Stromal cell of bone marrow (primary cell): ENCODE measurements at places on chromosomes 1 and 21.

- no peak for DNase-seq
Measured at GRCh38 chr21:38495696-38496095, 2.6 kb downstream of the ERG start.

- no peak for DNase-seq
Measured at GRCh38 chr1:89042491-89042890, 19.8 kb upstream of the GBP3 start.

DNA sequence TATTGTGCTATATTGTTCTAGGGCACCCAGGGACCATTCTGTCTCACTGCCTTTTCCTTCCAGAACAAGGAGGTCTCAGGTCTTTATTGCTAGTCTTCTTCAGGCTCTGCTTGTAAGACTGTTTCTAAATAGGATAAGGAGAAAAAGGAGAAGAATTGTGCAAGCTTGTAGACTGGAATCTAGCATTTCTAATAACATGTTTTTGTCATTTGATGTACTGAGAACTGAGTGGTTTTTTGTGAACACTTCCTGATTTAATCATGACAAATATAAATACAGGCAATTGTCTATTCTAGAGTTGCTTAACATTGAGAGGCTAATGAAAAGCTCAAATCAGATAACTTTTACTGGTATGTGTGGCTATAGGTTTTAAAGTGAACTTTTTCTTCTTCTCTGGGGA is 77.6 kb downstream of the CLIC4 start:
- DNase-seq = no peak

DNA sequence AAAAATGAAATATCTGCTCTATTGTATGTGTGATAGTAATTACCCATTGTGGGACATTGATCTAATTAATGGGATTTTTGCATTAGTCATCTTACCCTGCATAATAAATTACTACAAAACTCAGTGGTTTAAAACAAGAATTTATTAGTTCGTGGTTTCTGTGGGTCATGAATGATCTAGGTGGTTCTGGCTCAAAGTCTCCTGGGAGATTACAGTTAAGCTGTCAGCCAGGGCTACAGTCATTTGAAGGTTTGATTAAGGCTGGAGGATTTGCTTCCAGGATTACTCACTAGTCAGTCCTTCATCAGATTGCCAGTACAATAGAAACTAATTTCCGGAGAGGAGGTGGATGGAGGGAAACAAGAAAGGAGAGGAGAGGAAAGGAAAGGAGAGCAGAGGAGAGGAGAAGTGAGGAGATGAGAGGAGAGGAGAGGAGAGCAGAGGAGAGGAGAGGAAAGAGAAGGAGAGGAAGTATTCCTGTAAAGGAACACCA is 60.4 kb upstream of the TNFSF4 start:
- DNase-seq = peak; percentile 53

DNA sequence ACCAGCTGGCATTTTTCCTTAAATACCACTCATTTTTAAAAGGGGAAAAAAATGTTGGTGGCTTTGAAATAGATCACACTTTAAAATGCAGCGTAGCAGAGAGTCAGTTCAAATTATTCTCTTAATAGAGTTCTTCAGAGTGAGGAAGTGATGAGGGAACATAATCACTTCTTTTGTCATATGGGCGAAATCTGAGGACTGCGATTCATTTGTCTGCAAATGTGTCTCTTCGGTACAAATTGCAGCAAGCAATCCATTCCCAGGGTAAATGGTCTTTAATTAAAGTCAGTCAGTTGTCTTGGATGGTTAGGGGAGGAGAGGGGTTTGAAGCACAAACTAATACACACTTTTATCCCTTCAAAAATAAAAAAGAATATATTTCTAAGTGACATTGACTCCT is 86.0 kb upstream of the SELENON start:
- DNase-seq = no peak

DNA sequence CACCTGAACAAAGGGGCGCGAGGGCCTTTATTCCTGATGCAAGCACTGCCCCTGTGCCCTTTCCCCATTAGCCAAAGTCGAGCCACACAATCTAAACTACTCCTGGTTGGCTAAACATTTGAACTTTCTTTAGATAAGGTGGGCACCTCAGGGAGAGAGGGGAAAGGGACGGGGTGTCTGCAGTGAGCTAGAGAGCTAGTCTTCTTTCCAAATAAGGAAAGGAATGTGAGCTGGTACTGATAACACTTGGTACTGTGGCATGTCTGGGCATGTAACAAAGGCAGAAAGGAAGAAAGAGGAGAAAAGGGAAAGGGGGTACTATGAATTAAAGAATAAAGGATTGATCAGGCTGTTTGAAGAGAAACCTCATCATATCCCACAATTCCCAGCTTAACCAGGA is 62.8 kb downstream of the OVGP1 start:
- DNase-seq = no peak

DNA sequence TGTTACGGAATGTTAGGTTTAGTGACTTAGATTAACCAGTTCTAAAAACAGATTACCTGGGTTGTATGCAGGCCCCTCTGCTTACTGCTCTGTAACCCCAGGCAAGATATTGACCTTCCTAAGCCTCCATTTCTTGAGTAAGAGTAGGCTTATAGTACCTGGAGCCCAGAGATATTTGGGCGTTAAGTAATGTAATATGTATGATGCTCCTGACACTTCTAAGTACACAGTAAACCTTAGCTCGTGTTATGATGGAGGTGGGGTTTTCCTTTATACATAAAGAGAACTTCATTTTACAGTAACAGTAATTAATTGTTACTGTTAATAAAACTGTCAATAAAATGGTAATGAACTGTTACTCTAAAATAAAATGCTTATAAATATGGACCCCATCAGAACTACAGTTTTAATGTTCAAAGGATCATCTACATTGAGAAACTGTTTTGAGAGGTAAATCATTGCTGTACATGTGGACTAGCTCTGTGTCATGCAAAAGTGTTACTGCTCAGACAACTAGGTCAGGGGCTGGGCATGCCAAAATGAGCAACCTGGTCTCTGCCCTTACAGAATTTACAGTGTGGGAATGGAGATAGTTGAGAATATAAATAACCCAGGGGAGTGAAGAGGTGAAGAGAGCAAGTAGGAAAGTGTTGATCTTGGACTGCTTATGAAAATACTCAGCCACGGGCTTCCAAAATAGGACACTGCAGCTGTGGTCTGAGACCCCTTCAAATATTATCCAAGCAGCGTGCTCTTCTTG is 26.6 kb downstream of the LRRC8C start:
- DNase-seq = no peak

- no peak for DNase-seq
Measured at GRCh38 chr1:185966471-185966870, 232.3 kb downstream of the HMCN1 start.

DNA sequence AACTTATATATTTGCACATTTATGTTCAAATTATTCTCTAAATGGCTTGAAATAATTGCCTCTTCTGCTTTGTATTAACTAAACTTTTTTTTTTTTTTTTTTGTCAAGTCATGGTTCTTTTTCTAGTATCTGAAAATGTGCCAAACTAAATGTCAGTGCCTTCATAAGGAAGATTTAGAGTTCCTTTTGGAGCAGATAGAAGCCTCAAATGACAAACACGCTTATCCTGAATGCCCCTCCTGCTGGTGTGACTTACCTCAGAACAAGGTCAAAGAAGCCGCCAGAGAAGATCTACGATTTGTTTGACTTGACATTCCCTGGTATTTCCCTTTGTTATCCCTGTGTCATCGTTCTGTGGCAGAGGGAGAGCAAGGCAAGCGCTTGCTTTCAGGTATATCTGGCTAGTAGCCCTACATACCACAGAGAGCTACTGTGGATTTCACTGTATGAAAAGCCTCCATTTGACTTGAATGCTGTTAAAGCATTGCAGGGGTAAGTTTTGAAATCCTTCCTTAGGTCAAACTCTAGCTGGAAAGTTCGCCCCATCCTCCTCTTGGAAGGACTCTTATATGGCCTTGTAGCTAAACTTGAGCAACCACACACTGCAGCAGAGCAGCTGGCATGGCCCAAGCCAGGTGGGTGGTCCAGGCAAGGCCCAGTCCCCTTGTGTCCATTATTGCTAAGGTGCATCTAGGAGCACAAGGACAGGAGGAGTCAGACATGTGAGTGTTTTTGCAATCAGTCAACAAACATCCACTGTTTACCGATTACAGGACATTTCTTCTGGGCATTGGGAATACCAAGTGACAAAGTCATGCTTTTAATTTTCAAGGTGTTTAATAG is 285.4 kb upstream of the USP25 start:
- DNase-seq = no peak

DNA sequence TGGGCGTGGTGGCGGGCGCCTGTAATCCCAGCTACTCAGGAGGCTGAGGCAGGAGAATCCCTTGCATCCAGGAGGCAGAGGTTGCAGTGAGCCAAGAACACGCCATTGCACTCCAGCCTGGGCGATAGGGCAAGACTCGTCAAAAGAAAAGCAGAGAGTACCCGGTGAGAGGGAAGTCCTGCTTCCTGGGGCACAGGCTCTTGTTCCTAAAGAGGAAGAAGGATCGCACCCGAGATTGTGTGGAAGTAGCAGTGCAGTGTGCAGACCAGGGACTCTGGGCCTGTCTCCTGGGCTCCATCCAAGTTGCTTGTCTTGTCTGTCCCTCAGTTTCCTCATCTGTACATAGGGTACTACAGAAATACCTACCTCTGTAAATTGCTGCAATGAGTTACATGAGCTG is 29.6 kb downstream of the NBPF3 start:
- DNase-seq = no peak

GRCh38 chr1:30476476-30476875 is 246.9 kb downstream of the MATN1 start:
- DNase-seq = no peak

GRCh38 chr1:1989102-1989542 is 14.5 kb downstream of the CFAP74 start:
- DNase-seq = no peak

GRCh38 chr1:89938171-89939055 is 56.5 kb upstream of the ZNF326 start:
- no peak for DNase-seq

- peak; percentile 47 for DNase-seq
Measured at GRCh38 chr1:116498789-116499628, 71.8 kb downstream of the CD58 start.

GRCh38 chr1:153633161-153633753 is 609 bp upstream of the CHTOP start:
- DNase-seq = no peak

DNA sequence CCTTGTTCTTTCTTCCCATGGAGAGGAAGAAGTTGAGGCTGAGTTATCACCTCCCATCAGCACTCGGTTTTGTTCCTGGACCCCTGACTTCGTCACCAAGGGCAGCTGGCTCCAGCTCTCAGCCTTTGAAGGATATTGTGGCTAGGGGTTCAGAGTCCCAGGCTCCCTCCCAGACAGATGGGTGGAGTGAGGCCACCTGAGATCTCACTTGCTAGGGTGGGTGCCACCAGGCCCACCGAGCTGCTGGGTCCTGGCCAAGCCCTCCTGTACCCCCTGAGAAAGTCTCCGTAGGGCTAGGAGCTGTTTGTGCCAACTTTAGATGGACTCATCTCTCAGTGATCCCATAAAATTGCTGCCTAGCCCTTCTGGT is 6.9 kb downstream of the MX2 start:
- no peak for DNase-seq

DNA sequence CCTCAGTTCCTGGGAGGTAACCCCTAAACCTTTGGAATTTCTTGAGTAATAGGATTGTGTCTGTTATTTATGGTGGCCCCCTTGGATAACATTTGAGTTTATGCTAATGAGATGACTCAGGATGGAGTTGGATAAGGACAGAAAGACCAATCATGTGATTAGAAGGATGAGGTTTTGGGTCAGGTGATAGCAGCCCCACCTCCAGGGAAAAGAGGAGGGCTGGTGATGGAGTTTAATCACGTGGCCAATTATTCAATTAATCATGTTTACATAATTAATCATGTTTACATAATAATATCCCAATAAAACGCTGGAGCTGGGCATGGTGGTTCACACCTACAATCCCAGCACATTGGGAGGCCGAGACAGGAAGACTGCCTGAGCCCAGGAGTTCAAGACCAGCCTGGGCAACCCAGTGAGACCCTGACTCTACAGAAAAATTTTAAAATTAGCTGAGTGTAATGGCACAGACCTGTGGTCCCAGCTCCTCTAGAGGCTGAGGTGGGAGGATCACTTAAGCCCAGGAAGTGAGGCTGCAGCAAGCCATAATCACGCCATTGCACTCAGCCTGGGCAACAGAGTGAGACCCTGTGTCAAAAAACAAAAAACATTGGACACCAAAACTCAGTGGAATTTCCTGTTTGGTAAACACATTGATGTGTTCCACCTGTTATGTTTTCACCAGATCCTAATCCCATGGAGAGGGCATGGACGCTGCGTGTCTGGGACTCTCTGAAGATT is 73.3 kb downstream of the NUP210L start:
- no peak for DNase-seq

- no peak for DNase-seq
Measured at GRCh38 chr1:15151871-15152270, 1.7 kb upstream of the TMEM51 start.

- DNase-seq = no peak
Measured at GRCh38 chr1:66367369-66367768, 166.6 kb upstream of the SGIP1 start.

DNA sequence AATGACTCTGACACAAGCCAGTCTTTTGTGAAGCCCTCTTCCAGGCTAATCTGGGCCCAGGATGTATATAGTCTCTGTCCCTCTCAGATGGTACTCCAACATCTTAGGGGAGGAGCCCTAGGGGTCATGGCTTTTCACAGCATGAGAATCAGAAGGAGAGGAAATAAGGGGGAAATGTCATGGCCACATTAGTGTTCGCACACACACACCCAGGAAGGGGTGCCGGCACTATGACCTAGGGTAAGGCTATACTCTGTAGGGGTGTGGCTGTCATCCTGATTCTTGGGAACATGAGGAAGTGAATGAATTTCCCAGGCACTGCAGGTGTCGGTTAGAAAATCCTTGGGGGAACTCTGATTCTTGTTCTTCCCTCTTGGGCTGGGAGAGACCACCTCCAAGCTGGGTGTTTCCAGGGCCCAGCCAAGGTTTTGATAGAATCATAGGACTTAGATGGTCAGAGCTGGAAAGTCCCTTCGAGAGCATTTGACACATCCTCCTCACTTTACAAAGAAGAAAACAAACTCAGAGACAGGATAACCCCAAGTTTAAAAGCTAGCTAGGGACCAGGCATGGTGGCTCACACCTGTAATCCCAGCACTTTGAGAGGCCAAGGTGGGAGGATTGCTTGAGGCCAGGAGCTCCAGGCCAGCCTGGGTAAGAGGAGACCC is 22.0 kb downstream of the GFI1 start:
- DNase-seq = no peak

DNA sequence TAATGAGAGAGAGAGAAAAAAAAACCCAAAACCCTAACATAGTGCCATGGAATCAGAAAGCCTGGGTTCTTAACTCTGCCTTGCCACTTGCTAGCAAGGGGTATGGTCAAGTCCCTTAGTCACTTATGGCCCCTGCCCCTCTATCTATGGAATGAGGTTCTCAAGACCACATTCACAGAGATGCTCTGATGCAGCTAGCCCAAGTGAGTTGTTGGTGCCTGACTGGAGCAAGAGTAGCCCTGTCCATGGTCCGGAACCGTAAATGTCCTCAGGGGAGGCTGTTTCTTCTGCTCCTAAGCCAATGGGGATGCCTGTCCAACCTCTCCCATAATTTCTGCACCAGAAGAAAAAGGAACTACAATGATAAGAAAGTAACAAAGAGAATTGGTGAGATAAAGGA is 56.8 kb downstream of the CSMD2 start:
- DNase-seq = no peak

- DNase-seq = no peak
Measured at GRCh38 chr1:162699366-162699765, 67.1 kb downstream of the DDR2 start.

GRCh38 chr1:59292562-59292961 is 4.3 kb upstream of the FGGY start:
- peak; percentile 51 for DNase-seq
